ENCODE measurements at places on chromosomes 13 and 19.

DNA sequence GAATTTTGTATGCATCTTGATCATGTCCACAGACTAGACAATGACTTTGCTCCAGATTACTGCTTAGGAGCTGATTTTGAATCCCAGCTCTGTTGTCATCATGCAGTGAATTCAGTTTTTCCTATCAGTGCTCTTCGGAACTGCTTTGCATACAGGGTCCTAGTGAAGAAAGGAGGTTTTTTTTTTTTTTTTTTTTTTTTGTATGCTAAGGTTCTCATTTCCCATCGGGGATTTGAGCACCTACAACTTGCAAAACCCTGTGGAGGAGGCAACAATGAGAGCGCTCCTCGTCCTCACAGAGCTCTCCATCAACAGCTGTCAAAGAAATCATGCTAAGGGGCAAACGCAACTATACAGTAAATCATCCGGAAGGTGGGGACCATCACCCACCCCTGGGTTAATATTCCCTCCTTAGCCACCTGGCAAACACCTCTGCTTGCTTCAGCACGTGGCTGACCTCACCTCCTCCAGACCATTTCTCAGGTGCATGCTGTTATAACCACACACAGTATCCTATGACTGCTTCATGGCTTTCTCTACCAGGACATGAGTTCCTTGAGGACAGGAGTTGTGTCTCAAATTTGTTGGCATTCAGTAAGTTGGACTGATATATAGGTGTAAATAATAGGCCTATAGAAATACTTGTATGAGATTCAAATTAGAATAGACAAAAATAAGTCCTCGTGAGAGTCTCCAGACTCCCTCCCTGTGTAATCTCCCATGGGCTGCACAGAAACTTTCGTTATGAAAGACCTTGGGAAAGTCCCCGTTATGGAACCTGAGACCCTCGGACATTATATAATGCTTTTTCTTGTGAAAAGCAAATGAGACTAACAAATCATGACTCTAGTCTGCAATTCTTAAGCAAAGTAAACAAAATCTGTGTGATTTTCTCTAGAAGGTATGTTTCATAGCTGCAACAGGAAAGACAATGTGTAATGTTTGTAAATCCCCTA lies 113.8 kb downstream of the KATNAL1 start:
- no peak for DNase-seq

DNA sequence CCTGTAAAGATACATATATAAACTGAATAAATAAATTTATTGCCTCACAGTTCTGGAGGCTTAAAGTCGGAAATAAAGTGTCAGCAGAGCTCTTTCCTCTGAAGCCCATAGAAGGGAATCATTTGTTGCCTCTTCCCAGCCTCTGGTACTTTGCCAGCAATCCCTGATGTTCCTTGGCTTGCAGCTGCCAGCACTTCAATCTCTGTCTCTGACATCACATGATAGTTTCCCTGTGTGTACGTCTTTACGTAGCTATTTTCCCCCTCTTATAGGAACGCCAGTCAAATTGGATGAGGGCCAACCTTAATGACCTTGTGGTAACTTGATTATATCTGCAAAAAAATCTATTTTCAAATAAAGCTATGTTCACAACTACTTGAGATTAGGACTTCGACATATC lies 250.9 kb downstream of the LIG4 start:
- DNase-seq, result no peak

DNA sequence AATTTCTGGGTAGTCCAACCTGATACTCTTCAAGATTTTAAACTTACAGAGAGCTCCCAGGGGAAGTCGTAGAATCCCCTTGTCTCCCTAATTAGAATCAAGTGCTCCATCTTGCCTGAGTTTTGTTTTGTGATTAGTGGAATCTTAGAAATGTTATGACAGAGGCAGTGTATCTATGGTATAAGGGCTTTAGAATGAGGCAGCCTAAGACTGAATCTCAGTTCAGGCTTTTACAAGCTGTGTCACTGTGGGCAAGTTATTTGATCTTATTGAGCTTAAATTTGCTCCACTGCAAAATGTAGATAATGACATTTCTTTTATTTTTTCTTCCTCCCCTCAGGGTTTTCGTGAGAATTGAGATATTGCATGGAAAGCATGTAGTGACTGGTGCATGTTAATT lies 215.5 kb downstream of the POSTN start:
- no peak for DNase-seq

DNA sequence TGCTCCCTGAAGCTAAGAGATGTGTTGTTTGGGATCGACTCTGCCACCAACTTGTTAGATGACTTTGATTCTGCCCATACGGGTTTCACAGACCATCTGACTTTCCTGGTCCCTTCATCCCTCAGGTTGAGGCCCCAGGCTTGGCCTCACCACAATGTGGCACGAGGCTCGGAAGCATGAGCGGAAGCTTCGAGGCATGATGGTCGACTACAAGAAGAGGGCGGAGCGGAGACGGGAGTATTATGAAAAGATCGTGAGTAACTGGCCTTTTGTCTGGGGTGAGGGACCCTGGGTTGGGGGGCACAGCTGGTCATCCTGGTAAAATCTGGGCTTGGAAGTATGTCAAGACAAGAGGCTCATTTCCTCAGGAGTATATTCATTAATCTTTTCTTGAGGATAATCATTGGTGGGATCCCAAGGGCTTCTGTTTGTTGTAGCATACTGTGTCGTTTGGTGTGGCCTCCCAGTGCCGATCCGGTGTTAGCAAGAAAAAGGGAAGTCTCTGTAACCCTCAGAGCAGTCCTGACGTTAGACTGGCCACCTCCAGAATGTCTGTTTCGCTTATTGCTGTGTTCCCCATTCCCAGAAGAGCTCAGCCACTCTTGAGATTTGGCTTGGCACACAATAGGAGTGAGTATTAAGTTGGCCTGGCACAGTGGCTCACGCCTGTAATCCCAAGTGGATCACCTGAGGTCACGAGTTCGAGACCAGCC lies 1.4 kb downstream of the CLASRP start:
- DNase-seq, result no peak

DNA sequence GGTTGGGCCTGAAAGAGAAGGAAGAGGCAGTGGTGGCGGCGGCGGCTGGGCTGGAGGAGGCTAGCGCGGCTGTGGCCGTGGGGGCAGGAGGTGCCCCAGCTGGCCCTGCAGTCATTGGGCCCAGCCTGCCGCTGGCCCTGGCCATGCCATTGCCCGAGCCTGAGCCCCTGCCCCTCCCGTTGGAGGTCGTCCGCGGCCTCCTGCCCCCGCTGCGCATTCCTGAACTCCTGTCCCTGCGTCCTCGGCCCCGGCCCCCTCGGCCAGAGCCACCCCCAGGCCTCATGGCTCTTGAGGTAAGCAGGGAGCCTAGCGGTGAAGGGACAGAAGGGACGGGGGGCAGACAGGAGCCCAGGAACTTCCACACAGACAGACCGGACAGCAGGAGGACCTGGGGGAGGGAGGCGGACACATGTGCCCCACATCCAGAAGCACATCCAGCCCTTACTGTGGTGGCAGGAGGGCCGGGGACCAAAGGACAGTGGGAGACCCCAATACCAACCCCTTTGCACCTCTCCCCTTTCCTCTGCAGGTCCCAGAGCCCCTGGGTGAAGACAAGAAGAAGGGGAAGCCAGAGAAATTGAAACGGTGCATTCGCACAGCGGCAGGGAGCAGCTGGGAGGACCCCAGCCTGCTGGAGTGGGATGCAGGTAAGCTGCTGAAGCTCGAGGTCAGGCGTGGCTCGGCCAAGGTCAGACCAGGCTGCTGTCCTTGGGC lies 5.0 kb downstream of the RBM42 start:
- DNase-seq, result no peak

DNA sequence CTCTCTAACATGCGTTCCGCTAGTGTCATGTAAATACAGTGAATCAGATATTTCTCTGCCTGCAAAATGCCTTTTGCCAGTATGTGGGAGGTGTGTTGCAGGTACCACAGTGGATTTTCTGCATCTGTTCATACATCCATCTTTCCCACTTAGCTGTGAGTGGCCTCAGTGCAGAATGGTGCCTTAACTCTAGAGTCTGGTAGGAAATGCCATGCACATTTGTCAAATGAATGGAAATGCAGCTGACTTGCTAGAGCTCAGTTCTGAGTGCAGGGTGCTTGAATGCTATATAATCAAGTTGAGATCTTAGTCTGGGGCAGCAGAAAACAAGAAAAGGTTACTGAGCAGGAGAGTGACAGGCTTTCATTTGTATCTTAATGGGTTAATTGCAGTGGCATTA lies 68.2 kb downstream of the LRCH1 start:
- DNase-seq, result no peak

GRCh38 chr13:21971662-21972621 lies 301.1 kb downstream of the FGF9 start:
- DNase-seq, result no peak

DNA sequence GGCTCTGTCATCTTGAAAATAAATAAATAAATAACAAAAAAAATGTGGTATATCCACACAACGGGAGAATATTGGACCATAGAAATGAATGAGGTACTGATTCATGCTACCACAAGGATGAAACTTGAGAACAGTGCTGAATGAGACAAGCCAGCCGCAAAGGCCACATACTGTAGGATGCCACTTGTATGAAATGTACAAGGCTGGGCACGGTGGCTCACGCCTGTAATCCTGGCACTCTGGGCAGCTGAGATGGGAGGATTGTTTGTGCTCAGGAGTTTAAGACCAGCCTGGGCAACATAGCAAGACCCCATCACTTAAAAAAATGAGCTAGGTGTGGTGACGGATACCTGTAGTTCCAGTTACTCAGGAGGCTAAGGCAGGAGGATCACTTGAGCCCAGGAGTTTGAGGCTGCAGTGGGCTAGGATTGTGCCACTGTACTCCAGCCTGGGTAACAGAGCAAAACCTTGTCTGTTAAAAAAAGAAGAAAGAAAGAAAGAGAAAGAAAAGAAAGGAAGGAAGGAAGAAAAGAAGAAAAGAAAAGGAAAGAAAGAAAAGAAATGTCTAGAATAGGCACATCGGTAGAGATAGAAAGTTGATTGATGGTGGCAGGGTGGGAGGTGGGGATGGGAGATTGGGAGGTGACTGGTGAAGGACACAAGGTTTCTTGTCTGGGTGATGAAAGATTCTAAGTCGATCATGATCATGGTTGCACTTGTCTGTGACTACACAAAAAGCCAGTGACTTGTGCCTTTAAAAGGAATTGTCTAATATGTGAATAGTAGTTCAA lies 20.3 kb downstream of the HPN start:
- DNase-seq, result no peak

DNA sequence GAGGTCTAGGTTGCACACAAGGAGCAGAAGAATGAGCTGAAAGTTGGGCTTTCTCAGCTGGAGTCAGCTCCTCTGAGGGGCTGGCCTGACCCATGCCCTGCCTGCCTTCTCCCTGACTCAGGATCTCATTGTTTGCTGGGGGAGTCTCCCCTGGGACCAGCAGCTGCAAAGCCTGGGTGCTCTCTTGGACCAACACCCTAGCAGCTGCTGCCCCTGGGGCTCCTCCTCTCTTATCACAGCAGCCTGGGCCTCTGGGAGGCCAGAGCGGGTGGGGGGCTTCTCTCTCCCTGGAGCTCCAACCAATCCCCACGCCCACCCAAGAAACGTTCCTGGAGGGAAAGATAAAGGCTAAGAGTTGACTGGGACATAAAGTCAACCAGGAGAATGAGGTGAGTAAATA lies 1.6 kb upstream of the FCGBP start:
- DNase-seq, result no peak

GRCh38 chr13:40576369-40576768 lies 90.1 kb downstream of the FOXO1 start:
- no peak for DNase-seq

GRCh38 chr13:37107456-37107855 lies 2.0 kb upstream of the CSNK1A1L start:
- DNase-seq, result no peak

GRCh38 chr13:114068656-114069318 lies 63.6 kb downstream of the RASA3 start:
- DNase-seq, result no peak

DNA sequence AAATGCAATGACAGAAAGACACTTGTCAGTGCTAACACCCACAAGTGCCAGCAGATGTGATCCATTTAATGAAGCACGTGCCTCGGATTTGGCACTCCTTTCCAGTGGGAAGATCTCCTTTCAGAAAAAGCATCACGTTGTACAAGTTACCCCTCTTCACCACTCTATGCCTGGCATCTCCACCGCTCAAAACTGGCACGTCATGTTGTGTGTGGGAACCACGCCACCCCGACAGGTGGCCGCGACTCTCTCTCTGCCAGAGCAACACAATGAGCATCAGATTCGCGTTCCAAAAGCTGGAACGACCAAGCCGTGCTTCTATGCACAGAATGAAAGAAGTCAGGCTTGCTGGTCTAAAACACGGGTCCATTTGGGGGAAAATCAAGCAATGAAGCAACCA lies 24.3 kb downstream of the TMTC4 start:
- no peak for DNase-seq

DNA sequence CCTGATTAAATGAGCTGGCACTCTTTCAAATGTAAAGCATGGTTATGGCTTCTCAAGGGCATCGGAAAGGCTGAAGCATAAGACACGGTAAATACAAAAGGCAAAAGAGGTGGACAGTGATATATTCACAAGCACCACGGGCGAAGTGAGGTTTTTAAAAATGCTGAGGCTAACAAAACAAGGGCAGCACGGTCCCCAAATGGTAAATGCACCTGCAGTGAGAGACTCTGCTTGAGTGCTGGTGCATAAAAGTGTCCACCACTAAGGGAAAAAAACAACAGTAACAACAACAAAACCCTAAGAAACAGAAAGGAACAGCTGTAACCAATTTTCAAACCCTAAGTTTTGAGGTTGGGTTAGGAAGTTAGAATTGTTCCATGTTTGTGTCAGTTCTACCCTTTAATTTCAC lies 234.9 kb downstream of the PCDH9 start:
- no peak for DNase-seq

- no peak for DNase-seq
Measured at GRCh38 chr13:34681405-34681955, 260.6 kb upstream of the NBEA start.

DNA sequence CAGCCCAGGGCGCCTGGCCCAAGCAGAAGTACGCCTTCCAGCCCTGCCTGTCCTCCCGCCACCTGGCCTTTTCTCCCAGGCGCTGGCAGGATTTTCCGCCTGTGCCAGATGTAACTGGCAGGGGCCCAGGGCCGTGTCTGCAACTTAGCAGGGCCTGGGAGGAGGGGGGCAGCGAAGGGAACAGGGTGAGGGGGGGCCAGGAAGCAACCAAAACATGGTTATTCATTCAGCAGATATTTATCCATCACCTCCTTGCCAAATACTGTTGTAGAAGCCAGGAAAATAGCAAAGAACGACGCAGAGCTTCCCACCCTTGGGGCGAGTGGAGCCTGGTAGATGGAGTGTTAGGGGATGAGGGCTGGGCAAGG lies 5.6 kb downstream of the TLE6 start:
- no peak for DNase-seq

- DNase-seq, result no peak
Measured at GRCh38 chr13:39415008-39415802, 187.8 kb downstream of the LHFPL6 start.

DNA sequence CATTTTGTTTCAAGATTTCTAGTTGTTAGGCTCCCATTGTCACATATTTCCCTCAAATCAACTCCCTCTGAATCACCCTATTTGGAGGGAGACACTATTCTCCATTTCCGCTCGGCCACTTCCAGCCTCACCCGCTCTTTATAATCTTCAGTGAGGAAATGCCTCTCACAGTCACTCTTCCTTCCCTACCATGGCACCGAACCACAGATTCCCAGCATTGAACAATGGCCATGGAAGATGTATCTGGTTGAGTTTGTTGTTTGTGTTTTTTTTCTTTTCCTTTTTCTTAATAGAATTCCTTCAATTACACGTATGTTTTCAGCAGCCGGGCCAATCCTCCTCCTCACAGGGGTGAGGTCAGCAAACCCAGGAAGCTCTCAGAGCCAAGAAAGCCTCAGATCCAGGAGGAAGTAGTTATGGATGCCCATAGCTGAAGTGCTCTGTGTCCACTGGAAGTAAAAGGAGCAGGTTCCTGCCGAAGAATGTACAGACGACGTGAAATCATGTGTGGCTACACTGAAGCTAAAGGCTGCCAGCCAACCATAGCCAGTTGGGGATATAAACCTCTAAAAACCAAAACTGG lies 472.1 kb downstream of the FOXO1 start:
- DNase-seq, result no peak
